Stimulated activated CD8-positive, alpha-beta memory T cell treated with anti-CD3 and anti-CD28 coated beads, Interleukin-15, amount 100 ng/mL, for 4 hours (primary cell): ENCODE measurements at places on chromosomes 16 and 17.

- DNase-seq = no peak
These were observed 211.0 kb upstream of the GSE1 start for GRCh38 chr16:85401917-85402766.

GRCh38 chr16:54211203-54211602 is 75.4 kb downstream of the IRX3 start:
- DNase-seq = no peak

GRCh38 chr16:30136971-30137605 is 14.1 kb upstream of the MAPK3 start:
- DNase-seq = no peak

DNA sequence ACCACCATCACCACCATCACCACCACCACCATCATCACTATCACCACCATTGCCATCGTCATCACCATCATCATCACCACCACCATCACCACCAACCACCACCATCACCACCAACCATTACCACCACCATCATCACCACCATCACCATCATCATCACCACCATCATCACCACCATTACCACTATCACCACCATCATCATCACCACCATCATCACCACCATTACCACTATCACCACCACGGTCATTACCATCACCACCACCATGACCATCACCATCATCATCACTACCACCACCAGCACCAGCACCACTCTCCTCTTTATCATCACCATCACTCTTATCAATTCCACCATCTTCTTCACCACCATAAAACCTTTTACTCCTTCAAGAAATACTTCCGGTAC is 1.1 kb upstream of the TMEM114 start:
- no peak for DNase-seq

DNA sequence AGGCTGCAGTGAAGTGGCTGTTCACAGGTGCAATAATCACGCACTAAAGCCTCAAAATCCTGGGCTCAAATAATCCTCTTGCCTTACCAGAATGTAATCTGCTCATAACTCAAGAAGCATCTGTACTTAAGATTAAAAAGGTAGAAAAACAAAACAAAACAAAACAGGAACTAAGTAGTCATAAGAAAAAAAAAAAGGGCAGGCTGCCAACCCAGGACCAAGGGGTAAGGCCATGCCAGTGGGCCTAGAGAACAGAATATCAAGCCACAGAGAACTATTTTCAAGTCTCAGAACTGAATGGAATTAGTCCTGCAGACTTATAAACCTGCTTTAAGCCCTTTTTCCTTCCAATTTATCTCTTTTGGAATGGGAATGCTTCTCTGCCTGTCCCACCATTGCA is 64.8 kb upstream of the TBC1D3K start:
- DNase-seq = no peak

- no peak for DNase-seq
These were observed 41.6 kb downstream of the EPN2 start for GRCh38 chr17:19278729-19279128.

- no peak for DNase-seq
These were observed 2.7 kb downstream of the LYRM1 start for GRCh38 chr16:20903116-20903898.

DNA sequence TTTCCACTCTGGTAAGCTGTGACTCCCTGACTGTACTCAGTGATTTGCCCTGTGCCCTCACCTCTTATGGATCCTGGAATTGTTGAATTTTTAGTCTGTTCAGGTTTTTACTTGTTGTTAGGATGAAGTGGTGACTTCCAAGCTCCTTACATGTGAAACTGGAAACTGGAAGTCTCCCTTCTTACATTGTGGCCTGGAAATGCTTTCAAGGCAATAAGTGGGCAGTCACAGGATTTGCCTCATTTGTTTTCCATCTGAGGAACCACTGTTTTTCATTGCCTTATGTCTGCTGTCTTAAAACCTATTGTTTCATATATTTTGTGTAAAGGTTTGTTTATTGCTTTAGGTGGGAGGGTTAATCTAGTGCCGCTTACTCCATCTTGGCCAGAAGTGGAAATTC is 155.8 kb downstream of the CYB561 start:
- DNase-seq = no peak

GRCh38 chr16:75111514-75111940 is 5.1 kb downstream of the LDHD start:
- DNase-seq = no peak

DNA sequence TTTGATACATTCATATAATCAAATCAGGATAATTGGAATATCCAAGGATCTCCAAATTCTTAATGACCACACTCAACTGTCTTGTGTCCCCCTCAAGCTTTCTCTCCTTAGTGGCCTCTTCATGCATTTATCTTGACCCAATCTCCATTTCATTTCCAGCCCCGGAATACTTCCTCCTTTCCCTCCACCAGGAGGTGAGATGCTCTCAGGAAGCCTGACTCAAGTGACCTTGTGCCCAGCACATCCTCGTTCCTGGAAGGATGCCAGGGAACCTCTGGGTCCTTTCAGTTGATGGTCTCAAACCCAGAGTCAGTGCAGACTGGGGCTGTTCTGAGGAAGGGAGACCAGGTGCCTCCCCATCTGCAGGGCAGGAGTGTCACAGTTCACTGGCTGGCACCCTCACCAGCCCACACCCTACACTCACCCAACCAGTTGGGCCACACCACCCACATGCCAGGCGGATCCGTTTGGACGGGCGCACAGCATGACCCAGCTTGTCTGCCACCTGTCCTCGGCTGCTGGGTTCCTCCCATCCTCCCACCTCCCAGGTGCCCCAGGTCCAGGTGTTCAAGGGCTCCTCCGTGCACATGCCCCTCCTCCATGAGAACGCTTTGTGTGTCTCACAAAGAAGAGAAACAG is 14.0 kb upstream of the EMP2 start:
- no peak for DNase-seq

DNA sequence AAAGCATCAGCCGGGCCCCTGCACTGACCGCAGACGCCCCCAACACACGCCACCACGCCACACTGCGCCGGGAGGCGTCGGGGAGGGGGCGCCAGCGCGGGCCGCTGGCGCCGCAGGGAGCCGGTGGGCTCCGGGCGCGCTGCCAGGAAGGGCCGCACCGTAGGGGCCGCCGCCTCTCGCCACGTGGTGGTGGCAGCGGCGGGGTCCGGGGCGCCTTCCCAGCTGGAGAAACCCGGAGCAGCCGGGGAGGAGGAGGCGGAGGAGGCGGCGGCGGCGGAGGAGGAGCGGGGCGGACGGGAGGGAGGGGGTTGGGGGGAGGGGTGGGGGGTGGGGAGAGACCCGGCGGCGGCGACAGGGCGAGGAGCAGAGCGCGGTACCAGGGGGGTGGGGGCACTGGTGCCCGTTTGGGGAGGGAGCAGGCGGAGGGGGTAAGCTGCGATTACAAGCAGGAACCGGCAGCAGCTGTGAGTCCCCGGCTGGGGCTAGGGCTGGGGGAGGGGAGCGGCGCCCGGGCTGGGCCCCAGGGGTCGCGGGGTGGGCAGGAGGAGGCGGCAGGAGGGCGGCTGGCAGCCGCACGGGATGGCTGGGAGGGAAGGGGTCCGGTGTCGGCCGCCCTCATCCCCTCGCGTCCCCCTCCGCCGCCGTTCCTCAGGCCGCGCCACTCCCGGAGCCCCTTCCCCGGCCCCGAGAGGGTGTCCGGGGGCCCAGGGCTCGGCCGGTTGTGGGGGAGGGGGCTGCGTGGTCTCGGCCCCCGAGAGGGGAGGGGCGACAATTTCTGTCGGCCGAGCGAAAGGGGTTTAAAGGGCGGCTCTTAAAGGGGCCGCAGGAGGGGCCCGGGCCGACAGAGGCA is at the start of gene TBKBP1:
Gene TBKBP1, plus strand, starts transcription at position 431 of the 850 bp plus-strand sequence. CDS start 1,952 bp downstream, outside the sequence.
- no peak for DNase-seq

DNA sequence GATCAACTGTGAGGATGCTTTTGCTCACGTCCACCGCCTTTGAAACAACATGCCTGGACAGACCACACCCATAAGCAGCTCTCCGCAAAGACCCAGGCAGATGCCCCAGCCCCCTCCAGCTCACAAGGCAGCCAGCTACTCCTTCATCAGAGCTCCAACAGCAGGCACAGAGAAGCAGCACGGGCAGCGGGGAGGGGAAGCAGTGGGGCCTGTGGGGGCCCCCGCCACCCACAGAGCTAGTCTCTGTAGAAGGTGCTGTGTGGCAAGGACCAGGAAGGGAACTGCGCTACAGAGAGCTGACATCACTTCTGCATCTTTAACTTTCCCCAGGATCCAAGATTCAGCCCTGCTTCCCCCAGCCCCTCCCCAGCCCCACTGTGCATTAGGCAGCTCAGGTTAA is 10.0 kb upstream of the SCNN1G start:
- no peak for DNase-seq

DNA sequence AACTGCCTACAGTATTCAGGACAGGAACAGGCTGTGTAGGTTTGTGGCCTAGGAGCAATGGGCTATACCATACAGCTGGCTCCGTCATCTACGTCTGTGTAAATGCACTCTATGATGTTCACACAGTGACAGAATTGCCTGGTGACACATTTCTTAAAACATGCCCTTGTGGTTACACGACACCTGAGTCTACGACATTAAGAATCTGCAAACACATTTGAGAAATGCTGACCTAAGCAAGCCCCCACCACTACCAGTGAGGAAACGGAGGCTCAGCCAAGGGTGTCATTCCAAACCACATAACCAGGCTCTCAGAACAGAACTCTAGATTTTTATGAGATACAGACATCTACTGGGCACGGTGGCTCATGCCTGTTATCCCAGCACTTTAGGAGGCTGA is 23.5 kb downstream of the USP36 start:
- DNase-seq = peak; percentile 43

- no peak for DNase-seq
These were observed 787 bp downstream of the PRKAR1A start for GRCh38 chr17:68512960-68513474.

GRCh38 chr16:2856686-2857450 is 1.1 kb downstream of the PRSS22 start:
- no peak for DNase-seq

DNA sequence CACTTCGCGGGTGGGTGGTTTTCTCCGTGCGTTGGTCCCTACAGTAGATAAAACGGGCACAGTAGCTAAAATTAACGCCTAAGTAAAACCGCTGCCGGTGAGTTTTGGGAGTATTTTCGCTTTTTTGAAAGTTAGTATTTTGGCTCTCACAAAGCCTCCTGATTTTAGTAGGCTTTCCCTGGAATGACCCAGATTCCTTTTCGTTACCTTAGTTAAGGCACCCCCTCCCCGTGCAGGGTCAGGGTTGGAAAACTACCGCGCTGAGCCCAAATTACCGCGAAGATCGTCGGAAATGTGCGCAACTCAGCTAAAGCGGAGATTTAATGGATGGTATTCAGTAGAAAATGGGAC is 28.3 kb upstream of the ST6GALNAC1 start:
- DNase-seq = no peak

- no peak for DNase-seq
These were observed 3.2 kb downstream of the ACTG1 start for GRCh38 chr17:81509207-81509971.

GRCh38 chr17:71740866-71741265 is 380.0 kb upstream of the SOX9 start:
- DNase-seq = no peak

GRCh38 chr16:50441486-50442157 is 72.8 kb upstream of the BRD7 start:
- no peak for DNase-seq
